ENCODE measurements at places on chromosomes 11 and 22.

DNA sequence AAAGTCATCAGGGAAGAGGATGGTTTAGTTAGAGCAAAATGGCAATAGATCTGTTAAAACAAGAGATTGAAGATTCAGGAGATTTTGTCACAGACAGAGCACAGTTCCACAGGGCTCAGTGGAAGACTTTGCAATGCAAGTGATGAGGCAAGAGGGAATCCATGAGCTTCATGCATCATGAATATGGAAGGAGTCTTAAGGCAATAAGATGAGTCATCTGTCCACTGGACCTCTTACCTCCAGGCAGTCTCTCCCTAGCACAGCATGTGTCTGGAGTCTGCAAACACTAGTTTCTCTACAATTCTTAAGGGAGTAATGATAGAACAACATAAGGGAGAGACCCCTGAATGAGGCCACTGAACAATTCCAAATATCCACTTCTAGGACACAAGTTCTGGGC lies 245.7 kb downstream of the NXPE2 start:
- DNase-seq = no peak

DNA sequence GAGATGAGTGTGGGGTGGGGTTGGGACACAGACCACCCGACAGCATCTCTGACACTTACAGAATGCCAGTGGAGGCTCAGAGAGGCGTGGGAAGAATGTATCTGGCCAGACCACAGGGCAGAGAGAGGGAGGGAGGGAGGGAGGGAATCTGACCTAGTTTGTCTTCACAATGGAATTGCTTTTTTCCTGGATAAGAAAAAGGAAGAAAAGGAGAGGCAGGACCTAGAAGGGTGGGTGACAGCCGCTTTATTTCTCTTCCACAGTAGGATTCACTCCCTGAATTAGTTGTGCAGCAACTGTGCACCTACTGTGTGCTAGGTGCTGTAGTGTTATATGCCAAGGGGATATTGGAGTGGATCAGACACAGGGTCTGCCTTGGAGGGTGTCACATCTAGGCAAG lies 3.7 kb downstream of the KCNK4 start:
- DNase-seq = no peak

DNA sequence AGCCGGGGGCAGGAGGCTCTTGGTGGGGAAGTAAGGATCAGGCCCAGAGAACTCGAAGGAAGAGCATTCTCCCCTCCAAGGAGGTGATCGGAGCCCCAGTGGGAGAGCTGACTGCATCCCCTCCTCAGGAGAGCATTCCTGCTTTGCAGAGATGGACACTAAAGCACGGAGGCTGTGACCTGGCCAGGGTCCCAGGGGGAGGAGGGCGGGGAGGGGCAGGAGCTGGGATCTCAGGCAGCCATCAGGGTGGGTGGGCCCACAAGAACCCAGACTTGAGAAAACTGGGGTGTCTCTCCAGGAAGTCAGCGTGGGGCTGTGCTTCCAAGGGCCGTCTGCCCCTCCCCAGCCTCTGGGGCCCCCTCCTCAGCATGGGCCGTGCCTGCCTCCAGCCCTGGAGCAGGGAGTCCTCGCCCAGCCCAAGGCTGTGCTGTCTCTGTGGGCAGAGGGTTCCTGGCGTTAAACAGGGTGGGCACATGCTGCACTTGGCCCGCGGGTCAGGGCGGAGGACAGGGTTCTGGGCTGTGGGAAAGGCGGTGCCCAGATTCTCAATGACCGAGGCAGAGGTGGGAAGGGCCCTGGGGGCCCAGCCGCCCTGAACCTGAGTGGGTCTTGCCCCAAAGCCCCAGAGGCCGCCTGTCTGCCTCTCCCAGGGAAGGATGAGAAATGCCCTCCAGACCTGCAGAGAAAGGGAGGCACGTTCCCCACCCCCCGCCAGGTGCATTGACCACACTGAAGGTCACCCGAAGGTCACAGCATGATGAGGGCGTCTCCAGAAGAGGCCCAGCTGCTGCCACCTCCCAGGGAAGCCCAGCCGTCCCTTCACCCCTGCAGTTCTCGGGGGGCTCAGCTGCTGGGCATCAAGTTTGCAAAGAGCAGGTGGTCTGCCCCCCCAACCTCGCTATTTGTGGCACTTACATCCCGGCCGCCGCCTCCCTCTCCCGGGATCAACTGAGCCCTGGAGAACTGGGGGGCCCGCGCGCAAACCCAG lies 643 bp downstream of the CEND1 start:
- DNase-seq = no peak

DNA sequence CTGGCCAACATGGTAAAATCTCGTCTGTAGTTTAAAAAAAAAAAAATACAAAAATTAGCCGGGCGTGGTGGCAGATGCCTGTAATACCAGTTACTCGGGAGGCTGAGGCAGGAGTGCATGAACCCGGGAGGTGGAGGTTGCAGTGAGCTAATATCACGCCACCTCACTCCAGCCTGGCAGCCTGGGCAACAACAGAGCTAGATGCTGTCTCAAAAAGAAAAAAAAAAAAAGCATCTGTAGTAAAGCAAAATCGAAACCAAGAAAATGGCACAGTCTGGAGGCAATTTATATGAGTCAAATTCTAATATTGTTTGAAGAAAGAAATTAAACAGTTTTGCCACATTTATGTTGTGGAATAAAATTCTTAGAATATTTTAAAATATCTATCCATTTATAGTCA lies 365.0 kb upstream of the CHORDC1 start:
- DNase-seq = no peak

DNA sequence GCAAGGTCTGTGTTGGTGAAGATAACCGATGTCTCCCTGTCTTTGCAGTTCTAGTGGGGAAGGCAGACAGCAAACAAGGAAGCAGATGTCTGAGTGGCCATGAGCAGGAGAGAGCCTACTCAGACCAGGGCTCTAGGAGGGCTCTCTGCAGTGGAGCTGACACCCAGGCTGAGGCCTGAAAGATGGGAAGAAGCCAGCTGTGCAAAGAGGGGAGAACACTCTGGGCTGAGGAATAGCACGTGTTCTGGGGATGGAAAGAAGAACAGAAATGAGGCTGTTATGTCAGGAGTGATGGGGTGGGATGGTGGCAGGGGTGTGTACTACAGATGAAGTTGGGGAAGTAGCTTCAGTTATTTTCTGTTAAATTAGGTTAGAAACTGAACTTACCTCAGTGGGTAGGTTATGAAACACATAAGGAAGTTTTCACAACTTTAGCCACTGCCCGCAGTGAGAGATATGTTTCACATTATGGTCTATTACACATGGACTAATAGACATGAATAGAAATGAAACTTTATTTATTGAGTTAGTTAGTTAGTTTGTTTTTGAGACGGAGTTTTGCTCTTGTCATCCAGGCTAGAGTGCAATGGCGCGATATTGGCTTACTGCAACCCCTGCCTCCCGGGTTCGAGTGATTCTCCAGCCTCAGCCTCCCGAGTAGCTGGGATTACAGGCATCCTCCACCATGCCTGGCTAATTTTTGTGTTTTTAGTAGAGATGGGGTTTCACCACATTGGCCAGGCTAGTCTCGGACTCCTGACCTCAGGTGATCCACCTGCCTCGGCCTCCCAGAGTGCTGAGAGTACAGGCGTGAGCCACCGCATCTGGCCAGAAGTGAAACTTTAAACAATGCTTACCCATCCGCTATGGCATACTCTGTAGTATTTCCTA lies 7.8 kb downstream of the DCPS start:
- DNase-seq = no peak

GRCh38 chr11:12798609-12799011 lies 124.4 kb downstream of the TEAD1 start:
- DNase-seq = no peak

DNA sequence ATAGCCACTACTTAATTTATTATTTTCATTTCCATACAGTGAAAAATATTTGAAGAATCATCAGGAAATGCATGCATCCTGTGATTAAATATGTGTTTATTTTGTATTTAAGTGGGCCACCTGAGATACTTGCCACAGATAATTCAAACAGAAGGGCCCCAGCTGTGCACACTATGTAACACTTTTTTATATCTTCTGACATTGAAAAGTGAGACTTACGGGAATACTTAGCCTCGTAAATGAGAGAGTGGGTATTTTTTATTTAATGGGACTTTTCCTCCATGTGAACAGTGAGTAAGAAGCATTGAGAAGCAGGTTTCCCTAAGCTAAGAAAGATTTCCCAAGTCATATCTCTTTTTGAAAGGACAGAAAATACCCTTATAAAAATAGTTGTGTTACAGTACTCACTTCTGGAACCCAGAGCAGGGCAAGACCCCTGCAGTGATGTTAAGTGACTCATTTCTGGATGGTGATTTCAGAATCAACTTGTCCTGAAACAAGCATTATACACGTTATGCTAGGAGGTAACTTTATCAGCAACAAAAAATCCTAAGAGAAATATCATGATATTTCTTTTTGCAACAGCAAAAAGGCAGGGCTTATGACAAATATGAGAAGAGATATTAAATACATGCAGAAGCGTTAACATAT lies 478.1 kb upstream of the CHORDC1 start:
- DNase-seq = no peak

- no peak for DNase-seq
These were observed 1.2 kb upstream of the ARHGAP20 start for GRCh38 chr11:110713449-110713776.

- no peak for DNase-seq
These were observed 48.1 kb upstream of the TOP3B start for GRCh38 chr22:22030493-22031182.

Data from activated CD4-positive, CD25-positive, alpha-beta regulatory T cell treated with anti-CD3 and anti-CD28 coated beads, Interleukin-2, amount 50 U/mL, for 16 hours (primary cell).